Fibroblast of gingiva (primary cell): ENCODE measurements at places on chromosomes 11 and 22.

DNA sequence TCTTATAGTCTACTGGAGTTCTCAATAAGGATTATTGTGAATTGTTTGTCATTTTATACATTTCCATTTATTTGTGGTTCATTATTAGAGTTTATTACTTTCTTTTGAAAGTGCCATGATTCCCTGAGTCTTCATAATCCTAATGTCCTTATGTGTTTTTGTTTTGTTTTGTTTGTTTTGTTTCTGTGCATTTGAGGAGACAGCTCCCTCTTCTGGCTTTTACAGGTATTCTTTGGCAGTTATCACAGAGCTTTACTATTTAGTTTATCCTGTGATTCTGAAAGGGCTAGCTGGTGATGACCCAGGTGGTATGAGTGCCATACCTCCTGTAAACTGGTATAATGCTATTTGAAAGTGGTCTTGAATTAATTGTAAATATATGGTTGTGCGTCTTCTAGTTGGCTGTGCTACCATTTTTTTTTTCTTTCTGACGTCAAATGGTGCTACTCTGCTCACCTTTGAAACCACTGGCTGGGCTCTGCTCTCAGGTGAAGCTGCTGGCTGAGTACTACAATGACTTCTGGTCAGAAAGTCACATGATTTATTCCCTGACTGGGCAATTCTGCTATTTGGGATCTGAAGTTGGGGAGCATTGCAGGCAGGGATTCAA lies 751.2 kb downstream of the JRKL start:
- no peak for DNase-seq

- no peak for DNase-seq
Observed at GRCh38 chr11:100545556-100545955, 141.5 kb upstream of the ARHGAP42 start.

DNA sequence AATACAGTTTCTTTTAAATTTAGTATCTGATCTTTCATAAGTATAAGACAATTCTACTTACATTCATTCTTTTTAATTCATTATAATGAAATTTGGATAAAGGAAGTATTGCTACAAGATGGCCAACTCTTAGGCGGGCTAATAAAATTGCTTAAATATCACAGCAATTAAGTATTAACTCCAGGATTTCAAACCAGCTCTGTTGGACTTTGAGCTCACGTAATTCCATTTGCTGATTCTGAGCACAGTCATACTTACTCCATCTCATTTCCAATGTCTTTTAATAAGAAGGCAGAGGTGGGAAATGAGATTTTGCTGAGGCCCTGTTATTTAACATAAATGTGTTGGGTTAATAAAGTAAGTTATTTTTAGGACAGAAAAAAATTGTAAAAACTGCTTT lies 748.1 kb downstream of the KCNA4 start:
- no peak for DNase-seq

GRCh38 chr11:93032580-93032979 lies 63.1 kb downstream of the MTNR1B start:
- no peak for DNase-seq

GRCh38 chr11:83938148-83938547 lies 652.0 kb upstream of the CCDC90B start:
- DNase-seq = no peak

- no peak for DNase-seq
Observed at GRCh38 chr11:134943544-134943943, 531.5 kb upstream of the B3GAT1 start.

- DNase-seq = no peak
Observed at GRCh38 chr22:47850644-47851151, 1088.2 kb downstream of the TBC1D22A start.

DNA sequence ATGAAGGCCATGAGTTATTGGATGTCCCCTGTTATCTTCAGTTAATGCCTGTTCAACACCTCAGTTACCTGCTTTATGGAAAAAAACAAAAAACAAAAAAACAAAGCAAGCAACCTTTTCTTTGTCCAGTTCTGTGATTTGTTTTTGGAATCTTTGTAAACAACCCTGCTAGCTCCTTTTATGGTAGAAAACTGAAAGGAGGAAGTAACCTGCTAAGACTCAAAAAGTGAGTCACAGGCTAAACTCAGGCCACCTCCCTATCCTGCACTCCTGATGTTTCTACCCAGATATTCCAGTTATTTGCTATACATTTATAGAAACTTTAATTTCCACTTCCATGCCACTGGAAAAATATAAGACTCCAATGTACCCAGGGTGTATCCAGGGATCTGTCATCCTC lies 20.6 kb upstream of the TLCD5 start:
- DNase-seq = no peak

DNA sequence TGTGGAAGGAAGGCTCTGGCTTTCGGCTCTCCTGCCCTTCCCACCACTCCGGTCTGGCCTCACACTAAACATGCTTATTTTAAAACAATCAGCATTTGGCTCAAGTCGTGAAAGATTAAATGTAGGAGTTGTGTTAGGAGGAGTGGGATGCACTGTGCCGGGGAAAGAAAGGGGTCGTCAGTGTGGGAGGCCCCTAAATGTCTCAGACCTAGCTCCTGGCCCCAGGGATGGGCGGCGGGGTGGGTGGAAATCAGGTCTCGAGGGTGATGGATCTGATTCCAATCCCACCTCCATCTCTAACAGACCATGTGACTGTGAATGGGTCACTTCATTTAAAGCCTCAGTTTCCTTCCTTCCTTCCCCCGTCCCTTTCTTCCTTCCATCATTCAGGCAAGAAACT lies 6.9 kb upstream of the SHISAL1 start:
- DNase-seq = no peak

DNA sequence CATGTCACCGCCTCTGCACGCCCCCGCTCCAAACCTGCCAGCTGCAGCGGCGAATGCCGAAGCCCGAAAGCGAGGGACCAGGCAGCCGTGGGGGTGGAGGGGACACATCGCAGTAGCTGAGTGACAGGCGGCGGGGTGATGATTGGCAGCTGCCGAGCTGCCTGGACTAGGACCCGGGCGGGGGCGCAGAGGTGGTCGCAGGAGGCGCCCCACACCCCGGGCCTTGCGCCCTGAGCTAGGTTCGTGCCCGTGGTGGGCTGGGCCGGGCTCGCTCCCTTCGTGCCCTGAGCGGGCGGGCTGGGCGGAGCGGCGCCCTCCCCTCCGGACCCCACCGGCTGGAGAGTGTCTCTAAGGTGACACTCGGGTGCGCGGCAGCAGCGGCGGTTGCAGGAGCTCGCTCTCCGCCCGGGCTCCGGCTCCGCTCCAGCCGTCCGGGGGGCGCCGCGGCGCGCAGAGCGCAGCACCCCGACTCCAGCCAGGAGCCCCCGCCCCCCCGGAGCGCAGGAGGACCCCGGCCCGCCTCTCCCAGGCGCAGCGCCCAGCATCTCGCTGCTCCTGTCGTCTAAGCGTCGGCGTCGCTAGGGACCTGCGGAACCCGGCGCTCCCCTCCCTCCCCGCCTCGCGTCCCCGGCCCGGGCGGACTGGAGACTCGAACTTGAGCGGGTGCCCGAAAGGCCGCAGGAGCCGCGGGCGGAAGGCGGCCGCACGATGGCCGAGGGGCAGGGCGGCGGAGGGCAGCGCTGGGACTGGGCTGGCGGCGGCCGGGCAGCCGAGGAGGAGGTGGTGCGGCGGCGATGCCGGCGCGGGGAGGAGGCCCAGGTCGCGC lies 14.5 kb upstream of the DGKZ start:
- DNase-seq = no peak

- no peak for DNase-seq
Observed at GRCh38 chr11:76456571-76456970, 11.8 kb downstream of the EMSY start.

- no peak for DNase-seq
Observed at GRCh38 chr11:94459576-94459975, 34.1 kb downstream of the MRE11 start.

GRCh38 chr22:17921871-17922821 lies 102.2 kb downstream of the MICAL3 start:
- no peak for DNase-seq

DNA sequence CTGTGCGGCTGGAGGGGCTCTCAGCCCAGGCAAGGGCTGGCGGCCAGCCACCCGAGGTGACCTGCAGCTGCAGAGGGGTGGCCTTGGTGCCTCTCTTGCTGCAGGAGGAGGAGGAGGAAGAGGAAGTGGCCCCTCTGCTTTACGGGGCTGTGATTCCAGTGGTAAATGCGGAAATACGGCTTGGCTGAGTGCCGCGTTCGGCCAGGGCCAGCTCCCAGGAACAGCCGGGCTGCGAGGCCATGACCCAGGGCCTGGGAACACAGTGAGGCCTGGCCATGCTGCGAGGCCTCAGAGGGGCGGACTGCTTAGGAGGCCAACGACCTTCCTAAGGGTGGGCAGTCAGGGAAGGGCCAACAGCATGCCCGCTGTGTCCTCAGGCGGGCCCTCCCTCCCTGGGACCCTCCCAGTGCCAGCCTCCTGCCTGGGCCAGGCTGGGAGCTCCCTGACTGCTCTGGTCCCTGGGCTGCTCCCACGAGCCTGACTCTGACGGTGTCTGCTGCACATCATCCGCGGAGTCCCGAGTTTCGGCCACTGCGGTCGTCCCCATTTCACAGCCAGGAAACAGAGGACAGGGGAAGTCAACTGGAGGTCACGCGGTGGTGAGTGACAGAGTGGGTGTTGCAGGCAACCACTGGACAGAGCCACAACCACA lies 20.8 kb upstream of the PPARA start:
- no peak for DNase-seq

GRCh38 chr11:44627911-44628729 lies 62.7 kb downstream of the CD82 start:
- peak; percentile 31 for DNase-seq

GRCh38 chr11:11856638-11857037 lies 14.9 kb downstream of the USP47 start:
- DNase-seq = no peak

- peak; percentile 44 for DNase-seq
Observed at GRCh38 chr11:107468596-107468995, 11.0 kb upstream of the CWF19L2 start.

GRCh38 chr22:24433828-24434470 lies 6.5 kb downstream of the ADORA2A start:
- DNase-seq = peak; percentile 20

- DNase-seq = no peak
Observed at GRCh38 chr11:94597896-94598295, 30.7 kb downstream of the PIWIL4 start.

- no peak for DNase-seq
Observed at GRCh38 chr11:87361891-87362290, 324.2 kb downstream of the TMEM135 start.

- DNase-seq = no peak
Observed at GRCh38 chr22:44723801-44724200, 21.8 kb downstream of the PRR5 start.

DNA sequence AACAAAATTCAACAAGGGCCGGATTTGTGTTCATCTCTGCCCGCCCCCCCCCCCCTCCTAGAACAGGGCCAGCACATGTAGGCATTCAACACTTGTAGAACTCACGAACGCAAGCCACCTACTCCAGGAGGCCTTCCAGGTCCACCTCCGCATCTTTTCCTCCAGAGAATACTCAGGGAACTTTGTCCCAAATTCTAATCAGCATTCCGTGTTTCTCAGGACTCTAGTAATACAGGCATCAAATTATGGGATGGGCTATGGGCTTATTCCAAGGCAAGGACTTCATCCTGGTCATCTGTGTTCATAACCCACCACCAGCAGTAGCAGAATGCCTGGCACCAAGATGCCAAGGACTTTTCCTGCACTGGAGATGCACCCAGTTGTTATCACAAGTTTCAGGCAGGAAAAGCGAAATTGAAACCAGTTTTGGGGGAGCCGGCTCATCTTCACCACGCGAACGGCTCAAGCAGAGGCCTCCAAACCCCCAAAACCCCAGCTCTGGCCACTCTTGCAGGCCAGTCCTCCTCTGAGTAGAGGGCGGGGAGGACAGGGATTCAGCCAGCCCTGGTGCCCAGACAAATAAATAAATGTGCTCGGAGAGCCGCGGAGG lies 462 bp downstream of the UBE2L6 start:
- no peak for DNase-seq

DNA sequence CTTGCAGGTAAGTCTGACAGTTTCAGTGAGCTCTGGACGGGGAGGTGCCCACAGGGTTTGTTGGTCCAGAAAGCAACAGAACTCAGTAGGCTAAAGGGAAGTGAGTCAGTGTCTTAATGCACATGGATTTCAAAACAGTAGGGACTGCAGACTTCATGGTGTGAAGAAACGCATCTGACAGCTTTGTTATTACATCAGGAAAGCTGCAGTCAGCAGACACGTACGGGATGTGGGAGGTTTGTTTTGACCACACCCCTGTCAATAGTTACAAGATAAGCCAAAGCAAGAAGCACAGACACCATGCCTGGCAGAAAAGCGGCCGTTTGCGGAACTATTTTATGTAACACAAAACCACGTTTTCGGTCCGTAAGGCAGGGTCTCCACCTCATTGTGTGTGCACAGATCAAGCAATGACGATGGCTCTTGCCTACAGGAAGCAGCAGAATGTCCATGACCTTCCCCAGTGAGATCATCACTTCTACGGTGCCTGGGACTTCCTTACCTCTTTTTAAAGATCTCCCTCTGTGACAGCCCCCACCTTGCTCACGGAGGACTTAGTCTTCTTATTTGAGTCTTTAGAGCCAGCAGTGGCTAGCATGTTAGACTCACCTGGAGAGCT lies 58.2 kb upstream of the FTH1 start:
- DNase-seq = peak; percentile 95

DNA sequence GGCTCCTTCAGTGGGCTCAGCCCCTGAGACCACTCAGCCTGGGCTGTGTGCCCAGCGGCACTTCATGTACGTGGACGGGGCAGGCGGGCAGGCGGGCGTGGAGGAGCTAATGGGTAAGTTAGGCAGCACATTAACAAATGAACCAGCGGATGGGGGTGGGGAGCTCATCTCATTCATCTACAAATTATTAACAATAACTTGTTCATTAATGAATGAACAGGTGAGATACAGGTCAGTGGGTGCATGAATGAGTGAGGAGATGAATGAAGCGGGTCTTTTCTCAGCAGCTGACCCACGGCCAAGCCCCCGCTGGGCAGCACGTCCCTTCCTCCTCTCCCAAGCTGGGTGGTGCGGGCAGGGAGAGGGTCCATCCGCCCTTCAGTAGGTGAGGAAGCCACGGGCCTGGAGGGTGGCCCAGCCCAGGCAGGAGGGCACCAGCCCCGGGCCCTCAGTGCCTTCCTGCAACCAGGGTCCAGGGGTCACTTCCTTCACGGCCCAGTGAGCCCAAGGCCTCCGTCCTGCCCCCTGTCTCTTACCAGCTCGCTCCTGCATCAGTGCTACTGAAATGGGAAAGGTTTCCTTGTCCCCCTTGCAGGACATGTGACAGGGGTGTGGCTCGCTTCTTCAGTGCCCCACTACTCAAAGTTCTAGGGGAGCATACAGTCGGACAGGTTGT lies 60.5 kb upstream of the KCNQ1OT1 start:
- DNase-seq = no peak

DNA sequence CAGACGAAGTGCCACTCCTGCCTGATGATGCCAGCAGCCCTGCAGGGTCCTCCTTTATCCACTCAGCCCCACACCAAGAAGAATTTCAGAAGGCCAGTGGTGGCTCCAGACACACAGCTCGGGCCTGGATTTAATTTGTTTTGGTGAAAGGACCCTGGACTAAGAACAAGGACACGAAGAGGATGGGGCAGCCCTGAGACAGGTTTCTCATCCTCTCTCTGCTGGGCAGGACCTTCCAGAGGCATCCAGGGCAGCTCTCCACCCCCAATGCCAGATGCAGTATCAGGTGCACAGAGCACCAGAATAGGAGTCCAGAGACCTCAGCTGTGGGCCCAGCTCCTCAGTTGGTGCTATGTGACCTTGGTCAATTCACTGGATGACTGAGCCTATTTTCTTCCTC lies 72.0 kb downstream of the TRIM29 start:
- no peak for DNase-seq
